ENCODE measurements at places on chromosomes 11 and 22.

DNA sequence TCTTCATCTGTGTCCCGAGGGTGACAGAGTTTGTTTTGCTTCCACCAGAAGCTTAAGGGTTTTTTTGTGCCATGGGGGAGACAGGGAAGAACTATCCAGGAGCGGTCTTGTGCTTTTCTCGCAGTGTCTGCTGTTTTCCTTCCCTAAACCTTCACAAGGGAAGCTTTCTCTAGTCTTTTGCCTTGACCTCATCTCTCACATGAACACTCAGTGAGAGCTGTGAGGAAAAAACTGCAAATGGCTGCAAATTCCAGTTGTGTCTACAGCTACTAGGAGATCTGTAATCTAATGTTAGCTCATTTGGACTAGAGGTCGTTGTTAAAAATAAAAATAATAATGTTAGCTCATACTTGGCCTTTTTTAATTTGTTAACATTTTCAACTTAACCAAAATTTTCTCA, 264.7 kb upstream of the SESN3 start:
- no peak for DNase-seq

DNA sequence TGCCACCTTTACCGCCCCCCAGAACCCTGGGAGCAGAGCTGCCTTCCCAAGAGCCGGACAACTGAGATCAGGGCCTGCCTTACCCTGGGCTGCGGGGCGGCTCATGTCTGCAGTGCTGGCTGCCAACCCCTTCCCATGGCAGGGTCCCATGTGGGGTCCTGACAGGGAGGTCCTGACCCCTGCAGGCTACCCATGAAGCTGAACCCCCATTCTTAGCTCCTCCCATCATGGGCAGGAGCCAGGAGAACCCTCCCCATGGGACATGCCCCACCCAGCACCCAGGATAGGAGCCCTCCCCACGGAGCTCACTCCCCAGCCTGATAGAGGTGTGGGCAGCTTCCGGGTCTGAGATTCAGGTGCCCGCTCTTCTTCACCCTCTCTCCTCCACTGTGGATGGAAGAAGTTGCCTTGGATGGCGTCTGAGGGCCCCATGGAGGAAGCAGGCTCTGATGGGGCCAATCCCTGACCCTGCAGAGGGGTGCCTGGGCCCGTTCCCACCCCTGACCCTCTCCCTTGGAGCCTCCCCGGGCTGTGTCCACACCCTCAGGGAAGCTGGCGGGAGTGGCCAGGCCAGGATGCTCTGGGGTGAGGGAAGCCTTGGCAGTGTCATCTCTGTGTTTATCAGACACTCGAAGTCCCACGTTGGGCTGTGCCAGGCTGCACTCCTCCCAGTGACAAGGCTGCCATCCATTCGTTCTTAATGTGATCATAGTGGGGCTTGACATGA, 1508.2 kb downstream of the BRD1 start:
- DNase-seq = no peak

DNA sequence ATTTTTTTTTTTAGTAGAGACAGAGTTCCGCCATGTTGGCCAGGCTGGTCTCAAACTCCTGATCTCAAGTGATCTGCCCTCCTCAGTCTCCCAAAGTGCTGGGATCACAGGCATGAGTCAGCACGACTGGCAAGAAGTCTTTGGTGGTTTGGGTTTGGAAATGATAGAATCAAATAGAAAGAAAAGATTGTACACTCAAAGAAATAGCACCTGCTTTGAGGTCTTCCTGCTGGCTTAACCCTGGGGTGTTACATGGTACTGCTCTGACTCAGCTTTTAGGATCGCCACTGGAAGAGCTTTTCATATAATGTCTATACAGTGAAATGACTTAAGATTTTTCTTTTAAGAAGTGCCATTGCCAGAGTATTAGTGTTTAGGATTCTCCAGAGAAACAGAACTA, 50.2 kb downstream of the JAM3 start:
- no peak for DNase-seq

DNA sequence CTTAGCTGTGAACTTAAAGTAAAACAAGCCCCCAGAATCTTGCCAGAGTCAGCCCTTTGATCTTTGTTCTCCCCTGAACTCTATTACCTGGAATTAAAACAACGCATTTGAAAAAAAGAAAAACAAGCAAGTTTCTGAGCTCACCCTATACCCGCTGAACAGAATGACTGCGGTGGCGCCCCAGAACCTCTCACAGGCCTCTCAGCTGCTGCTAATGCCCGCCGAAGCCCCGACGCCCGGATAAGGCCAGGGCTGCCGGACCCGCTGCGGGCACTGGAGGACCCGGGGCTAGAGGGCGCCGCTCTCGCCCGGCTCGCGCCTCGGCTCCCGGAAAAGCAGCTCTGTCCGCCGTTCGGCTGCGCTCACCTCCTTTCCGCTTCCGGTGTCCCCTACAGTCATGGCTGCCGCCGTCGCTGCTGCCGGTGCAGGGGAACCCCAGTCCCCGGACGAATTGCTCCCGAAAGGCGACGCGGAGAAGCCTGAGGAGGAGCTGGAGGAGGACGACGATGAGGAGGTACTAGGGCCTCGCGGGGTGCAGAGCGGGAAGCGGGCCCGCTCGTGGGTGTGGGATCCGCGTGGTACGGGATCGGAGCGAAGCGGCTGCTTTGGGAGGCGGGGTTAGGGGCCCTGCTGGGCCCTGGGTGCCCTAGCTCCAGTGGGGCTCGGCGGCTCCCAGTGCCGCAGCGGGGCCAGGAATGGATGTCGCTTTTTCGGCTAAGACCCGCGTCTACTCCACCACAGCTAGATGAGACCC, at the start of gene TOMM22:
TSS of gene TOMM22 (plus strand) at position 376 of the 754 bp plus-strand sequence. CDS start at position 398, 22 bp downstream.
- peak; percentile 93 for DNase-seq

DNA sequence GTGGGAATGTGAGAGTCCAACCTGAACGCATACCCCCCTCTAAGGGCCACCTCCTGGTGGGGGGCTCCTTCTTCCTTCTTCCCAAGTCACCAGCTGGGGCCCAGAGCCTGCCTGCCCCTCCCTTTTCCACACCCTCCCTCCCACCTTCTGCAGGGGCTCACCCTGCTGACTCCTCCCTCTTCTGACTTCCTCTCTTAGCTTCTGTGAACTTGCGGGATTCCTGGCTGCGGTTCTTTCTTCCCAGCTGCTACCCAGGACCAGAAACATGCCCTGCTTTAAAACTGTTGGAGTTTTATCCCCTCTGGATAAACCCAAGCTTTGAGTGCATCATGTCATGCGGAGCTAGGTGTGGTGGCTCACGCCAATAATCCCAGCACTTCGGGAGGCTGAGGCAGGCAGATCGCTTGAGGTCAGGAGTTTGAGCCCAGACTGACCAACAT, 10.2 kb downstream of the LRRC74B start:
- no peak for DNase-seq

Data from brain (organoid and tissue), 16 donors.